ENCODE measurements at places on chromosomes 4 and X. TPM values are rescaled to one million over a fixed set of nuclear protein-coding genes. Genes with fewer than 3 reads are reported as not detected.

DNA sequence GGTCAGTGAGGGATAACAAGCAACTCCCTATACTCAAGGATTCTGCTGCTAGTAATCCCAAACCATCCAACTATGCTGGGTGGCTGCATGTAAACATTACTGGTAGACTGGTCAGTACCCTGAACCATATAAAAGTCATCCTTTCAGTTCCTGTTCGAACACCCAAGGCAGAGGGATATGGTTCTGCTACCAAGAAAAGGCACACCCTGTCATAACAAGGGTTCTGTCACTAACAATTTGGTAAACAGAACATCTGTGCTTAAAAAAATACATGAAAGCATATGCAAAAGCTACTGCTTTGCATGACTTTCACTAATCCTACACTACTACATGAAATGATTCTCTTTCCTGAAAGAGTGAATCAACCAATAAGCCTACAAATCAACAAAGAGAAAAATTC, 76.8 kb upstream of the MCF2 start:
- no peak for DNase-seq

- peak; percentile 34 for DNase-seq
These were observed 117.9 kb upstream of the MED14 start for GRCh38 chrX:40853004-40853815.

DNA sequence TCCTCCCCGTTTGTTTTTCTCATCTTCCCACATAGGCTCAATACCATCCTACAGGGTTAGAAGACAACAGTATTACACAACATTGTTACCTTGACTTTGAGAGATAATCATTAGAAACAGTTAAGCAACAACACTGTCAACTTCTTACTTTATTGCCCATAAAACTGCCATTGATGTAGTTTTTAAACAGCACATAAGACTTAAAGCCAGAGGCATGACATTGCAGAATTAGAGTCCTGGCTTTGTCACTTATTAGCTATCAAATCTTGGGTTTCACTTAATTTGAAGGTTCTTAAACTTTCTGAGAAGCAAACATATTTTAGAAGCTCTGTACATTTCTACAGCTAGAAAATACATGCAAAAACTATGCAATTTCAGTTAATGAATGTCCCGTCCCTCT, 41.8 kb downstream of the EIF4E start:
- DNase-seq, result no peak

GRCh38 chrX:11341274-11342201, 48.3 kb downstream of the AMELX start:
- DNase-seq, result no peak

DNA sequence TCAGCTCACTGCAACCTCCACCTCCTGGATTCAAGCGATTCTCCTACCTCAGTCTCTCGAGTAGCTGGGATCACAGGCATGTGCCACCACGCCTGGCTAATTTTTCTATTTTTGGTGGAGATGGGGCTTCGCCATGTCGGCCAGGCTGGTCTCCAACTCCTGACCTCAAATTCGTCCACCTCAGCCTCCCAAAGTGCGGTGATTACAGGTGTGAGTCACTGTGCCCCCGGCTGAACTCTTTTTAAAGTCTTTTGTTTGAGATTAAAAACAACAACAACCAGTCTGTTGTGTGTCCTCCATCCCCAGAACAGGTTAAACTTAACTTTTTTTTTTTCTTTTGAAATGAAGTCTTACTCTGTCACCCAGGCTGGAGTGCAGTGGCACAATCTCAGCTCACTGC, 36.3 kb upstream of the RBPJ start:
- DNase-seq, result no peak

DNA sequence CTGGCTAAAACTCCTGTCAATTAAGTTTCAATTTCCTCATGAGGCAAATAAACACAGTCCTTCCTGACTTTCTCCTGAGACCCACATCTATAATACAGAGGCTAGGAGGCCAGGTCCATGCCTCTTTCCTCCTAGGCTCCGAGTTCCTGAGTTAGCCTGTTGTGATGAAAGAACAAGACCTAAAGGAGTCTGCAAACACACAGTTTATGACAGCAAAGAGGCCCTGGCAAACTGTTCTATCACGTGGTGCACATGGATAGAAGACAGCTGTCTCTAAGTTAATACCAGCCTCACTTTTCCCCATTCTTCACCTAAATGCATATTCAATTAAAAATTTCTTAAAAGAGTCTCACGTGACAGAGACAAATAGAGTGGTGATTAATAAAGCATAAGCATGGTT, 145.2 kb downstream of the TET2 start:
- no peak for DNase-seq

- no peak for DNase-seq
These were observed 680.0 kb downstream of the TRIML1 start for GRCh38 chr4:188819233-188819632.

The CNKSR2 gene
- total RNA-seq, result 5.9 TPM

Measured in H7 (cell line).